ENCODE measurements at places on chromosomes 1 and 21. TPM values are rescaled to one million over a fixed set of nuclear protein-coding genes. Genes with fewer than 3 reads are reported as not detected.

Gene UBE2U
- polyA plus RNA-seq = not detected

Gene THEM5
- polyA plus RNA-seq = not detected

Gene C1orf74
- 0.31 TPM for polyA plus RNA-seq

DNA sequence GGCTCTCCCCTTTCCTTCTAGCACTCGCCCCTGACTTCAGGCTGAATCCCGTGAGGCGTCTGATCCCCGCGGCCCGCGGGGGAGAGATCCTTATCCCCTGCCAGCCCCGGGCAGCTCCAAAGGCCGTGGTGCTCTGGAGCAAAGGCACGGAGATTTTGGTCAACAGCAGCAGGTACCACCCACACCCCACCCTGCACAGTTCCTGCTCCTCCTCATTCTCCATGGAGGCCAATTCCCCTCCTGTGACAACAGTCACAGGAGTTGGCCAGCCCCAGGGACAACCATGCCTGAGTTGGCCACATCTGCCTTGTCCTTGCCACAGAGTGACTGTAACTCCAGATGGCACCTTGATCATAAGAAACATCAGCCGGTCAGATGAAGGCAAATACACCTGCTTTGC lies 20.0 kb downstream of the TMEM81 start:
- H3K27me3 ChIP-seq = no peaks in the 10 kb centered on the region
- no peaks in the 10 kb centered on the region for H3K36me3 ChIP-seq
- DNase-seq = no peak
- H3K27ac ChIP-seq = no peak overlapping the region
- no peaks in the 10 kb centered on the region for H3K4me1 ChIP-seq

DNA sequence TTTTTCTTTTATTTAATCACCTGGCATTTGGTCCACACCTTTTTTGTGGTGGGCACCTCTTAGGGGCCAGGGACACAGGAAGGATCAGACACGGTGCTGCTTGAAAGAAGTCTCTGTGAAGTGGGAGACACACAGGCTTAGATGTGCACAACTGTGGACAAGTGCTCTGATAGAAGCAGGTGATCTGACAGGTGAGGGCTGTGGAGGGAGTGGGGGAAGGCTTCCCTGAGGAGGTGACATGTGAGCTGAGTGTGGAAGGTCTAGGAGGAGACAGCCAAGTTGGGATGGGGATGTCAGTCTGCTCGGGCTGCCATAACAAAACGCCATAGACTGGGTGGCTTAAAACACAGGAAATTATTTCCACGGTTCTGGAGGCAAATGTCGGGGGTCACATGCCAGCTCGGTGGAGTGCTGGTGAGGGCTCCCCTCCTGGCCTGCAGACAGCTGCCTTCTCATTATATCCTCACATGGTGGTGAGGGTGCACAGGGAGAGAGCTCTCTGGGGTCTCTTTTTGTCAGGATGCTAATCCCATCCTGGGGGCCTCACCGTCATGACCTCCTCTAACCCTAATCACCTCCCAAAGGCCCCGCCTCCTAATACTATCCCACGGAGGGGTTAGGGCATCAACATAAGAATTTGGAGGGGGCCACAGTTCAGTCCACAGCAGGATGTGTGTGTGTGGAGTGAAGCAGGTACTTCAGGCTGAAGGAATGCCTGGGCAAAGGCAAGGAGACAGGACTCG lies 5.2 kb upstream of the KIAA1614 start:
- H3K27ac ChIP-seq = no peak overlapping the region
- H3K4me3 ChIP-seq = no peak overlapping the region
- DNase-seq = no peak
- H3K36me3 ChIP-seq = no peaks in the 10 kb centered on the region
- H3K27me3 ChIP-seq = no peaks in the 10 kb centered on the region

GRCh38 chr1:44594353-44594752 lies 79.9 kb downstream of the TMEM53 start:
- no peaks in the 10 kb centered on the region for H3K27me3 ChIP-seq
- H3K27ac ChIP-seq = no peak overlapping the region
- no peaks in the 10 kb centered on the region for H3K4me1 ChIP-seq
- H3K36me3 ChIP-seq = no peaks in the 10 kb centered on the region

GRCh38 chr1:54558434-54559030 lies 10.5 kb downstream of the ACOT11 start:
- H3K4me3 ChIP-seq = no peak overlapping the region
- H3K27me3 ChIP-seq = no peaks in the 10 kb centered on the region
- no peaks in the 10 kb centered on the region for H3K4me1 ChIP-seq

DNA sequence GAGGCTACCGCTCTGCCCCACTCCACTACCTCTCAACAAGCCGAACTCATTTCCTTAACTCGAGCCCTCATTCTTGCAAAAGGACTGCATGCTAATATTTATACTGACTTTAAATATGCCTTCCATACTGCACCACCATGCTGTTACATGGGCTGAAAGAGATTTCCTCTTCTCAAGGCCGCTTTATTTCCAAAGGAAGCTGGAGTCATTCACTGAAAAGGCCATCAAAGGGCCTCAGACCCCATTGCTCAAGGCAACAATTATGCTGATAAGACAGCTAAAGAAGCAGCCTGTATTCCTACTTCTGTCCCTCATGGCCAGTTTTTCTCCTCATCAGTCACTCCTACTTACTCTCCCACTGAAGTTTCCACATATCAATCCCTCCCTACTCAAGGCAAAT lies 6.9 kb upstream of the HPDL start:
- H3K4me1 ChIP-seq = no peaks in the 10 kb centered on the region
- H3K36me3 ChIP-seq = no peaks in the 10 kb centered on the region
- H3K27me3 ChIP-seq = no peaks in the 10 kb centered on the region
- DNase-seq = no peak
- no peak overlapping the region for H3K4me3 ChIP-seq

- no peak for DNase-seq
- H3K36me3 ChIP-seq = no peaks in the 10 kb centered on the region
- peaks cover 7% of the 10 kb centered on the region for H3K4me1 ChIP-seq
- H3K4me3 ChIP-seq = peak overlapping the region; percentile 95
These were observed 24.1 kb upstream of the HPDL start for GRCh38 chr1:45302505-45303150.

DNA sequence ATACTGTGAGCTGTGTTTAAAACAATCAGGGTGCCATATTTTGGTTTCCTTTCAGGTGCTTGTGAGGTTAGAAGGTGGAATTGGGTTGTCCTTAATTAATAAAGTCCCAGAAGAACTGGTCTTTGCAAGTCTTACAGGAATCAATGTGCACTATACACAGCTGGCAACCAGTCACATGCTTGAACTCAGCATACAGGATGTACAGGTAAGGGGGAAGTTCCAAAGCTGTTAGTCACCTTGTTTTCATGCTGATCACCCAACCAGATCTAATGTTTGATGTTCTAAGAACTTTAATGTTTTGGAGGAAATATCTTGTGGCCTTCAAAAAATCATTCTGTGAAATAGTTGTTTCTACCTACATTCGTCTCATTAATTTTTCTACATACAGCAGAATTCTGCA lies 156.3 kb downstream of the VPS13D start:
- peaks cover 31% of the 10 kb centered on the region for H3K4me1 ChIP-seq
- H3K27me3 ChIP-seq = no peaks in the 10 kb centered on the region
- H3K36me3 ChIP-seq = peaks cover 8% of the 10 kb centered on the region
- H3K27ac ChIP-seq = peak overlapping the region; percentile 52
